Astrocyte of the spinal cord (primary cell): ENCODE measurements at places on chromosomes 2 and 18.
A peak's percentile ranks its signal among the peaks of the same experiment; 100 is the strongest.

DNA sequence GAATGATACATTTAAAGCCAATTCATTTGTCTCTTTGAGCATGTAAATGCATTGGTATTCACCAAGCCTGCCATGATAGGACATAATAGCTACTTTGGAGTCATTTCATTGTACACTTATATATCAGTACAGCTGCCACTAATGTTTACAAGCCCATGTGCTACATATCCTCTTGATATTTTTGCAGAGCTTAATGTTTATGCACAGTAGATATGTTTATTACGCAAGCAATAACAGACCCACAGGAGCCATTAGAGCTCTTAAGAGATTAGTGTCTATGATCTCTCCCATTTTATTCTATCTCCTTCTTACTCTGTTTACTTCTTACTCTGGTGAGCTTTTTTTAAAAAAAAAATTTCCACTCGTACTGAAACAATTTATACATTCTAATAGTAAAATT lies 1132.1 kb upstream of the ZEB2 start:
- no peak for DNase-seq

- no peak for DNase-seq
These were observed 13.2 kb downstream of the ARL4C start for GRCh38 chr2:234483568-234484251.

DNA sequence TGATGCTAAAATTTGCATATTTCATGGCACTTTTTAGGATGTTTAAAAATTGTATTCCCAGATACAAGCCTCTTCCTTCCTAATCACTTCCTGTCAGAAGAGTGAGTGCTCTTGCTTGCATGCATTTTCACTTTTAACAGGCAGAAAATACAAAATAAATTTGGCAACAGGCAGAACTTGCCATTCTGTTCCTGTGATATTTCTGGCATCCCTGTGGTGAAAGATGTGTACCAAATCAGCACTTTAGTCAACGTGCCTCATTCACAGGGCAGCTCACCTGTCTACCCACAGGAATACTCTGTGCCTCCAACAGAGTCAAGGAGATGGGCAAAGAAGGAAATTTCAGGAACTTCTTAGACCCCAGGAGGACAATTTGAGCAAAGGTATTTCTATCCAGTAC lies 360.9 kb downstream of the AKAIN1 start:
- no peak for DNase-seq

- DNase-seq: peak; percentile 60
These were observed 229.1 kb upstream of the RBBP8 start for GRCh38 chr18:22703883-22704585.

GRCh38 chr2:107663632-107664031 lies 163.1 kb upstream of the RGPD4 start:
- no peak for DNase-seq

GRCh38 chr2:164903951-164904350 lies 51.4 kb downstream of the SLC38A11 start:
- peak; percentile 34 for DNase-seq

DNA sequence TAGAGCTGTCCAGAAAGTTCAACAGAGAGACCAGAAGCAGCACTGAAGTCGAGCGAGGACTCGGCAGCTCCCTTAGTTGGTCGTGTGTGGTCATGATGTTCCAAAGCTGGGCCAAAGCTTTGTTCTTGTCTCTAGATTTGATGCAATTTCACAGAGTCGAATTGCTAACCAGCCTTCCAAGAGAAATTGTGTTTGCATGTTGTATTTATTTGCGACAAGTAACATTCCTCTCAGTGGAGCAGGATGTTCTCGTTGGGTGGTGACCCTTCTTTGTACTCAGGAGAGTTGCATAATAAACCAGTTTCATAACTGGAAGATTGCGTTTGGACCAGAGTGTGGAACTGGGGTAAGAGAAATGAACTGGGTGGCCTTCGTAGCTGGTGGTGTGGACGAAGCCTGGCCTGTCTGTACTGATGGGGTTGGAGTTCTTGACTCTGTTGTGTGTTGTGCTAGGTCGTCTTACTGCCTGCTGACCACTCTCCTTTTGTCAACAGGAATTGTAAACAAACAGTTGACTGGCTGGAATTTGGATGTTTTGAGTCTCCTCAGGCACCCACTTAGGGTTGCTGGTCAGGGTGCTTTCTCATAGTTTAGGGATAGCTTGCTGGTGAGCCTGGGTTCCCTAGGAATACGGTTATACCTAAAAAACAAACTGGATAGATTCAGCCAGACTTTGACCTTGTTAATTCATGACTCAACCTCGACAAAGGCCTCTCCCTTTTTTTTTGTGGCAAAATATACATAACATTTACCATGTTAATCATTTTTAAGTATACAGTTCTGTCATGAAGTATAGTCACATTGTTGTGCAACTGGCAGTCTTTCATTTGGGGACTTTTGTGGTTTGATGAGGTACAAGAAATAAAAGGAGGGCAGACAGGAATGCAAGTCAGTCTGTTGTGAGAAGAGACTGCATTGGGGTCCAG lies 28.9 kb upstream of the TOGARAM2 start:
- DNase-seq: no peak

GRCh38 chr2:226079671-226080181 lies 680.2 kb downstream of the NYAP2 start:
- peak; percentile 96 for DNase-seq

DNA sequence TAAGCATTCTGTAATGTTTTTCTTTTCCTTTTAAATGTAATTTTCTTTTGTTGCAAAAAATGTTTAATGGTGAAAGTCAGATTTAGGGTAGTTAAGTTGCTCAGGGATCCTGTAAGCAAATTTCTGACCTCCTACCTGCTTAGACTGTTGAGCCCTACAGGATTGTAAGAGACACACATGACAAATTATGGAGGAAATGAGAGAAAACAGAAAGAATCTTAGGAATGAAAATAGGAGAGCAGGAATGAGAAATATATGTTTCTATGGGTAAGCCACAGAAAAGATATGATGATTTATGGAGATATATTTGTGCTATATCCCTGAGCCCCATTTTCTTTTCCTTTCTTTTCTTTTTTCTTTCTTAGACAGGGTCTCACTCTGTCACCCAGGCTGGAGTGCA lies 28.3 kb downstream of the CYBRD1 start:
- no peak for DNase-seq

- no peak for DNase-seq
These were observed 20.1 kb upstream of the MRPL33 start for GRCh38 chr2:27751377-27751776.

GRCh38 chr2:165969227-165969626 lies 15.7 kb upstream of the TTC21B start:
- no peak for DNase-seq

DNA sequence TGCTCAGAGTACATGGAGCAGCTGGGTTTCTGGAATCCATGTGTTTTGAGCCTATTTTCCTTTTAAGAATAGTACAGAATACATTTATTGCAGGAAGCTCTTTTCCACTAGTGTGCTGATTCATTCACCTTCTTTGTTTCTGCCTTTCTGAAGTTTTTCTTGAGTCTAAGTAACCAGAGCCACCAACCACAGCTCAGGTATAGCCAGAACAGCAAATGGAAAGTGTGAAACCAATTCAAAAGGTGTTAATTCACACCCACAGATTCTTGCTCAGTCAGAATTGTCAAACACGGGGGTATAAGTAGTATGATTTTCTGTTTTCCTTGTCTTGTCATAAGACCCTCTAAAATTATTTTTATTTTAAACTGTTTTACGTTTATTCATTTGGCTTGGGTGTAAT lies 75.9 kb upstream of the DYNAP start:
- no peak for DNase-seq

GRCh38 chr2:68715353-68716041 lies 19.1 kb upstream of the ARHGAP25 start:
- peak; percentile 41 for DNase-seq

GRCh38 chr2:30233271-30234009 lies 2.1 kb downstream of the LBH start:
- DNase-seq: no peak

- peak; percentile 35 for DNase-seq
These were observed 31.4 kb upstream of the CHN1 start for GRCh38 chr2:175036582-175037018.

DNA sequence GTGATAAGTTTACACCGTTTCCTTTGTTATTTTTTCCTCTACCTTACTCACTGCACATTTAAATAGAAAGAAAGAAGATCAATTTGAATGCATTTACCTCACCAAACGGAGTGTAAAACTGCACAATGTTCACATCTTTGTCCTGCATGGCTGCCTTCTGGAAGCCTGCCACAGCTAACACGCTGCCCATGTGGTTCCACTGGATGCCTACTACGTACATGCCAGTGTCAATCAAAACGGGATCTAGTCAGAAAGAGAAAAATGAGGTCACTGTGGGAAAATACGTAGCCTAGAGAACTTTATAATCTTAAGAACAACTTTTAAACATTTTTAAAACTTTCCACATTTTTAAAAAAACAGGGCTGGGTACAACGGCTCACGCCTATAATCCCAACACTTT lies 16.4 kb downstream of the WDR35 start:
- DNase-seq: no peak

DNA sequence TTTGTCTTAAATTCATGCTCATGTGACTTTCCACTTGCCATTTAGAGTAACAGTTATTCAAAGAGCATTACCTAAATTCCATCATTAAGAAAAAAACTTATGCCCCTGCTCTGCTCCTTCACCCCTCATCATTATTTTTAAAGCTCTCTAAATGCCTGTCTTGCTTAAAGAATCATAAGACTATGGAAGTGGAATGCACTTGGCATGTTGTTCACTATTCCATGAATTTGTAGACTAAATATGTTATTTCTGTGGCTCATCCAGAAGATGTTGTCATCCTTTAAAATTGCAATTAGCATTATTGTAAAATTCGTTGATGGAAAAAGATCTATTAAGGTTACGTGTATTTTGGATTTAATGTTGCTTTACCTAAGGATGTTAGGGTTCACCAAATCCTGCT lies 61.8 kb downstream of the FMNL2 start:
- no peak for DNase-seq

DNA sequence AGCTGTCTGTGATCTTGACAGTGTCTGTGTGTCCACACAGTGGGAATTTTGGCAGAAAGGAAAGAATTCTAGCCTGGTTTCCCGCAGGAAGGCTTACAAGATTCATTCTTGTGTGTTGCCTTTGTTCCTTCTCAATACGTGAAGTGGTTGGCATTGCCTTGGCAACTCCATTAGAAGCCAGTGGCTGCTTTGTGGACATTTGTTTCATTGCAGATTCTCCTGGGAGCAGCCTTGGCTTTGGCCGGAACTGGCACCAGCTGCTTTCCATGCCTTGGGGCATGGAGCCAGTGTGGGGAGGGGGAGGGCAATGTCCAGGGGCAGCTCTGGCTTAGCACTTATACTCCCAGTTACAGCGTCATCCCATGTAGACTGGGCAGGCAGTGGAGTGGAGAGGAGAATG lies 39.4 kb downstream of the KIF5C start:
- no peak for DNase-seq

GRCh38 chr2:26316845-26317244 lies 29.1 kb upstream of the SELENOI start:
- no peak for DNase-seq

- DNase-seq: no peak
These were observed 220.8 kb downstream of the TFCP2L1 start for GRCh38 chr2:121064186-121064585.

GRCh38 chr2:72803151-72803550 lies 22.7 kb downstream of the EXOC6B start:
- DNase-seq: peak; percentile 58

GRCh38 chr2:143847257-143847656 lies 672.7 kb downstream of the ZEB2 start:
- no peak for DNase-seq
